Erythroblast (primary cell): ENCODE measurements at places on chromosomes 1 and 21.

- no peak for DNase-seq
These were observed 2.8 kb downstream of the RAB4A start for GRCh38 chr1:229273507-229274232.

DNA sequence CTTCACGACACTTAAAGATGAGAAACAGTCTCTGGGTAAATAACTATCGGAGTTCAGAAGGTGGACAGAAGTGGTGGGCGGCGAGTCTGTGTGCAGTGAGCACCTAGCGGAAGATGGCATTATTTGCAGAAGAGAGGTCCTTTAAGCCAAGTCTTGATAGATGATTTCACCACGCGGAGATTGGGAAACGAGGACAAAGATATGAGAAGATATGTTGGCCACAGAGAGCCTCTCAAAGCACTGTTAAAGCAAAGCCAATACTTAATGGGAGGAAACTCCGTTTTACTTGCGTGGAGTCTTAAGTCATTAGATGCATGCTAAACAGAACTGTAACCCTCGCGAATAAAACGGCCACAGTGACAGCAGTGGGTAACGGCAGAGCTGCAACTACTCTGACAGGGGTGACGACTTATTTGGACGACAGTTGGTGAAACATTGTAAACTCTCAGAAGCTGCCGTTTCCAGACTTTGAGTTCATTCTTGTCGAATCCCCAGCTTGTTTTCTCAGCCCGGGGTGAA lies 577 bp upstream of the CEP350 start:
- DNase-seq = peak; percentile 82

DNA sequence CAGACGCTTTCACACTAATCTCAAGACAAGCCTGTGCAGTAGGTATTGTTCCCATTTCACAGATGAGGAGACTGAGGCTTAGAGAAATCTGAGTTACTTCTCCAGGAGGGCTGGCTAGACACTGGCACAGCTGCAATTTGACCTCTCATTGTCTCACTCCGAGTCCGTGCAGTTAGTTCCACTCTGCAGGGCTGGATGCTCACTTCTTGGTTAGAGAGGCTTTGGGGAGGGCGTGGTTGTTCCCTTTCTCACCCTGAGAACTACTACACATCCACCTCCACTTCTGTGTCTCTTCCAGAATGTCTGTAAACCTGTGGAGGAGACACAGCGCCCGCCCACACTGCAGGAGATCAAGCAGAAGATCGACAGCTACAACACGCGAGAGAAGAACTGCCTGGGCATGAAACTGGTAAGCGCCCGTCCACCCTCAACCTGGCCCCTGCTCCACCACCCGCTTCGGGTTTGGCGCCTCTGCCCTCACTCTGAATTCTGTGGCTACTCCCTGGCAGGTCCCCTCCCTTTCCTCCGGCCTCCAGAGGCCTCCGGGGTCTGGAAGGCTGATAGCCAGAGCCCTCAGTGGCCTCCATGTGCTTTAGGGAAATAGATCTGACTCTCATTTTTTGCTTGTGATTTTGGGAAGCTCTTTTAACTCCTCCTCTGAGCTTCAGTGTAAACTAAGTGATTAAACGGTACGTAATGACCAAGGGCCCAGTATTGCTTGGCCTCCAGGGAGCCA lies 29.1 kb downstream of the EIF2D start:
- no peak for DNase-seq

DNA sequence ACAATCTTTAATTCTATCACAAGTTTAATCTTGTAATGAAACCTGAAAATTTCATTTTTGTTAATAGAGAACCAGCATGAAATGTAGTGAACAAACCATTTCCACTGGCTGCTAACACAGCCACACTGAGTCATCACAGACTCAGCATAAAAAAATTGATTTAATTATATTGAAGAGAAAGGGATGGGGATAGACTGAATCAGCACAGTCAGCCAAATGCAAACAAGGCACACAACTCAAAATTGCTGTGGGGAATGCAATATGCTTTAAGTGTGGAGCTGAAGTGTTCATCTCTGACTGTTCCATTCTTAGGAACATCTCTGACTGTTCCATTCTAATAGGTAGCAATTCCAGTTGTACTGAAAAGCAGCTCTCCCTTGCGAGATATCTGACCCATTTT lies 299.8 kb downstream of the MRPL39 start:
- DNase-seq = no peak

DNA sequence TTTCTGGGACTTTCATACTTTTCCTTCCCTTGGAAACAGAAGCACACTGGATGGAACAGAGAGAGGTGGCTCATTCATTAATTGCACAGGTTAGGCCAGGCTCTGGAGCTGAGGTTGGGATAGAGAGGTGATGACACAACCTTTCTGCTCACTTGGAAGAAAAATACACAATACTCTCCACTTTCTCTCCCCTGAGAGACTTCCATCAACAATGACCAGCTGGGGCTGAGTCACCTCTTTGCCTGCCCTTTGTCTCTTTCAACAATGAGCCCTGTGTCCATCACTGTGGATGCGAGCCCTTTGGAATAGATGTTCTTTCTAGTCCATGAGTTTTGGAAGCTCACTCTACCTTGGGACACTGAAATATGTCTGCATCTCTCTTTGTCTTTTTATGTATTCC lies 43.1 kb downstream of the ATP2B4 start:
- DNase-seq = no peak

GRCh38 chr21:14987370-14988170 lies 77.2 kb downstream of the NRIP1 start:
- no peak for DNase-seq

- DNase-seq = no peak
These were observed 66.1 kb downstream of the PRRX1 start for GRCh38 chr1:170730014-170730413.

DNA sequence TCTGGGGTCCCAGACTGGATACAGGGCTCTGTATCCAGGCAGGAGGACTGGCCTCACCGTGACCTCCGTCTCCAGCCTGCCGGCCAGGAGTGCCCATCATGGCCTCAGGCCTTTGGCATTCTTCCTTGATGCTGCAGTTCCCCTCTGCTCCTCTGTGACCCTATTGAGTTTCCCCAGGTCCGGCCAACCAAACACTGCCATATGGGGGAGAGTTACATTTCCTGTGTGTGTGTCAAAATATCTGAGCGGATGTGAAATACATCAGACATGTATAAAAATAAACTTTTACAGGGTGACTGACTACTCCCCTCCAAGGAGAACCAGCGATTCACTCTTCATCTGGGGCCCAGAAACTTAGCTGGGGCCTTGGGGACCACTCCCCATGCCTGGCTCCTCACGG lies 10.2 kb upstream of the UBL4B start:
- no peak for DNase-seq

DNA sequence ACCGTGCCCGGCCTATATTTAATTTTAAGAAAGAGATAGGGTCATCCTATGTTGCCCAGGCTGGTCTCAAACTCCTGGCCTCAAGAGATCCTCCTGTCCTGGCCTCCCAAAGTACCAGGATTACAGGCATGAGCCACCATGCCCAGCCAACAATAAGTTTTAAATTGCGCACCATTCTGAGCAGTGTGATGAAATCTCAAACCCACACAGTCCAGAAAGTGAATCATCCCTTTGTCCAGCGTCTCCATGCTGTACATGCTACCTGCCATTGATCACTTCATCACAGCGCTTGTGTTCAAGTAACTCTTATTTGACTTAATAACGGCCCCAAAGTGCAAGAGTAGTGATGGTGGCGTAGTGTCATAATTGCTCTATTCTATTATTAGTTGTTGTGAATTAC lies 75.4 kb downstream of the APP start:
- DNase-seq = no peak

- peak; percentile 92 for DNase-seq
These were observed 61.5 kb downstream of the CD58 start for GRCh38 chr1:116508984-116509980.

GRCh38 chr1:218347723-218348627 lies 2.8 kb downstream of the TGFB2 start:
- no peak for DNase-seq

DNA sequence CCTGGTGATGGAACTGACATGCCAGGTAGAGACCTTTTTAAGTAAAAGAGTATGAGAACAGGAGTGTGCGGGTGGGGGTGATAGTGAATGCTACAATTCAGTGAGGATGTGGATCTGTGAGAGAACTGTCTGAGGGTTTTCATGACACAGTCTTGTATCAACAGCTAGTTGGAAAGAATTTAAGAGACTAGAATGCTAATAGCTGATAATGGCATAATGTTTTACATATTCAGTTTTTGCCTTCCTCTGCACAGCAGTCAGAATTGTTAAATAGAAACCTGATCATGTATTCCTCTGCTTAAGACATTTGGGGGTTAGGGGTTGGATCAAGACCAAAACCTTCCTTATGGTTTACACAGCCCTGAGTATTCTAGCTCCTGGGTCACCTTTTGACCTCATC lies 152.8 kb upstream of the ZRANB2 start:
- DNase-seq = no peak

GRCh38 chr1:201294876-201295275 lies 11.6 kb downstream of the PKP1 start:
- no peak for DNase-seq

- peak; percentile 85 for DNase-seq
These were observed 36.7 kb downstream of the CAPN2 start for GRCh38 chr1:223748773-223749733.

GRCh38 chr1:77824694-77825093 lies 45.2 kb downstream of the MIGA1 start:
- DNase-seq = no peak

DNA sequence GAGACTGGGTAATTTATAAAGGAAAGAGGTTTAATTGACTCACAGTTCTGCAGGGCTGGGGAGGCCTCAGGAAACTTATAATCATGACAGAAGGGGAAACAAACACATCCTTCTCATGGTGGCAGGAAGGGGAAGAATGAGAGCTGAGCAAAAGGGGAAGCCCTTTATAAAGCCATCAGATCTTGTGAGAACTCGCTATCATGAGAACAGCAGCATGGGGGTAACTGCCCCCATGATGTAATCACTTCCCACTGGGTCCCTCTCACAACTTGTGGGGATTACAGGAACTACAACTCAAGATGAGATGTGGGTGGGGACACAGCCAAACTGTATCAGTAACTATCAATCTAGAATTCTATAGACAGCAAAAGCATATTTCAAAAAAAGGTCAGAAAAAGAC lies 64.7 kb upstream of the ACTRT2 start:
- no peak for DNase-seq

- DNase-seq = no peak
These were observed 47.9 kb downstream of the SRRM1 start for GRCh38 chr1:24691051-24691450.

DNA sequence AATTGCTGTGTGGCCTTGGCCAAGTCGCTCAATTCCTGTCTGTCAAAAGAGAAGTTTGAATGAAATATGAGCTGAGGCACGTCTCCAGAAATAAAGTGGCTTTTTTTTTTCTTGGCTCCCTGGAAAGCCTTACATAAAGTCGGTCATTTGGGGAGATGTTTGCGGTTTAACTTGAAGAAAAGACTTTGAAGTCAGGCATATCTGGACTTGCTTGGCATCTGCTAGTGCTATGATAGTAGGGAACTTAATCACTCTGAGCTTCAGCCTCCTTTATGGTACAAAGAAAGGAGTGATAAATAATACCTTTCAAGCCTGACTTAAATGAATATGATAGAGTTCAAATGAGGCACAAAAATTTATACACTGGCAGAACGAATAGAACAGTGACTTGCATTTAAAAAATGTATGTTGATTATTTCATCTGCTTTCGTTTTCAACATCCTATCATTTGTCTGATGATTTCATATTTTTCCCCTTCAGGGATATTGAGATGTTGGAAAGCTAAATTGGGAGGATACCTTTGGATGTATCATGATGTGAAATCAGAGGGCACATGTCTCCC lies 60.2 kb downstream of the FASLG start:
- DNase-seq = no peak

DNA sequence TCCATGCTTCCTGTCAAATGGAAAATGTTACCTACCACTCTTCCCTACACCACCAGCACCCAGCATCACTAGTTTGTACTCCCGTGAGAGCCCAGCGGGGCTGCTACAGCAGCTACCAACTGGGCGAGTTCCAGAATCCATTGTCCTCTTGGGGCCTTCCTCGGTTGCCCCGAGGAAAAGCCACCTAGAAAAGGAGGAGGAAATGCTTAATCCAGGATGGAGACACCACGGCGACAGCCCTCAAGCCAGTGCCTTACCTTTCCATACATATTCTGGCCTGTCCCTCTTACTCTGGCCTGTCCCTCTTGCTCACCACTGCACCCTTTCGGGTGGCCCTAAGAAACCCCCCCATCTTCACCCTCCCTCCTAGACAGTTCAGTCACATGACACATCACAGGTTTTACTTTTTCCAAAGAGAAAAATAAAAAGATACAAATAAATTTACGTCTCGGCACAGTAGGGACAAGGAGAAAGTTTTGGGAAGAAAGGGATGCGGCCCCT lies 478 bp downstream of the RIT1 start:
- DNase-seq = peak; percentile 70

DNA sequence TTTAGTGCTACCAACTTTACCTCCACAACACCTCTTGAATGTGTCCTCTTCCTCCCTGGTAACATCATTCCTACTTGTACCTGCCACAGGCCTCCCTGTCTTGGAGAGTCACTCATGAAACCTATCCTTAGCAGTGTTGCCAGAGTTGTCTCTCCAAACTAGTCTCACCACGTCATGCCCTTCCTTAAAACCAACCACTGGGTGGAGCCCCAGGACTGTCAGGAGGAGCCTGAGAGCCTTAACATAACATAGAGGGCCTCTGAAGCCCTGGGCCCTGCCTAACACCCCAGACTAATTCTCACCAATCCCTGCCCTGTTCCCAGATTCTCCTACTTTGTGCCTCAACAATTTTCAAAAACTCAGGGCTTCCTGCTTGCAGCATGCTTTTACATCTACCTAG lies 65.3 kb downstream of the ZNF697 start:
- DNase-seq = peak; percentile 32

DNA sequence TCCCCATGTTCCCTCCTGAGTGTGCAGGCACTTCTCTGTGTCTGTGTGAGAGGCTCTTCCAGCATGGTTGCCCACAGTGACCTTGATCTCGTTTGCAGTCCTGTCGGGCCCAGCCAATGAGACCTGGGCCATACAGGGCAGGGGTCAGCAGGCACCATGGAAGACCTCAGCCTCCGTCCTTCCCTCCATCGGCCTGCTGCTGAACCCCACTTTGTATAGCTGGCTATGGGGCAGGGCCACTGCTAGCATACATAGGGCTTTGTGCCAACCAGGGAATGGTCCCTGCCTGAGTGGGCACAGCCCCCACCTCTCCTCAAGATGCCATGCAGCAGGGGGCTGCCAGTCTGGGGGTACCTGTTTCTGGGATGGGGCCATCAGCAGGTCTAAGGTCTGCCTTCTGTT lies 3.8 kb downstream of the C1orf35 start:
- no peak for DNase-seq

DNA sequence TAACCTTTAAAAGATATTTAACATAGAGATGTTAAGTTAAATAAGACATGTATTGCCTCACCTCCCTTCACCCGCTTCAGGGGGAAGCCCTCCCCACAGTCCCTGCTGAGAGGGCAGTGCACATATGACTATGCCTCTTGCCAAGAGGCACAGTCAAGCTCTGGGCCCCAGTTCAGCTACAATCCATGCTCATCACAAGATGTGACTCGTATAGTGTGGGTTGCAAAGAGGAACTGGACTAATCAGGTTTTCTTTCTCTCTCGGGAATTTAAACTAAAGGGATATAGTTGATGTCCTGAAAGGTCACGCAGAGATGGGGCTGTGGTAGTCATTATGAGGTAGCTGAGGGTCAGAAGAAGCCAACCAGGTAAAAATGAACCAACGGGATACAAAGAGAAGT lies 35.6 kb downstream of the LYST start:
- DNase-seq = no peak
